Esophagus muscularis mucosa (tissue), 4 donors: ENCODE measurements at places on chromosomes 1 and 21. TPM values are rescaled to one million over a fixed set of nuclear protein-coding genes. Genes with fewer than 3 reads are reported as not detected.
A peak's percentile ranks its signal among the peaks of the same experiment; 100 is the strongest.

- DNase-seq: no peak
These were observed 38.8 kb upstream of the STMN1 start for GRCh38 chr1:25944986-25945385.

GRCh38 chr1:228343191-228343661 is 63.4 kb downstream of the TRIM11 start:
- no peak for DNase-seq

DNA sequence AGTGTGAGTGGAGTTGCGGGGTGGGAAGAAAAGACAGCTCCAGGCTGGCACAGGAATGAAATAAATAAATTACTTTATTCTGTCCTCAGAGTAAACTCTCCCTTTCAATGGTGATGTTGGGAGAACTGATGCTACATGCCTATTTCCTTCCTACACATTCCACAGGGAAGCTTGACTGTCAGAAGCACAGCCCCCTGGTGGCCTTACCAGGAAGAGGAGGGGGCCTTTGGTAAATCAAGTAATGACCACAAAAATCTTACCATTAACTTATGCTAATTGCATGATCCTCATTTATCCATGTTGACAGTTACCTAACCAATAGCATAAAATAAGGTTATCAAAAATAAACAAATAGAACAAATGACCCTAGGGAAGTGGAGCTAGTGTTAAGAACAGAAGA is 605.0 kb upstream of the PKN2 start:
- no peak for DNase-seq

Gene EIF2D
- 40.3 TPM for total RNA-seq

DNA sequence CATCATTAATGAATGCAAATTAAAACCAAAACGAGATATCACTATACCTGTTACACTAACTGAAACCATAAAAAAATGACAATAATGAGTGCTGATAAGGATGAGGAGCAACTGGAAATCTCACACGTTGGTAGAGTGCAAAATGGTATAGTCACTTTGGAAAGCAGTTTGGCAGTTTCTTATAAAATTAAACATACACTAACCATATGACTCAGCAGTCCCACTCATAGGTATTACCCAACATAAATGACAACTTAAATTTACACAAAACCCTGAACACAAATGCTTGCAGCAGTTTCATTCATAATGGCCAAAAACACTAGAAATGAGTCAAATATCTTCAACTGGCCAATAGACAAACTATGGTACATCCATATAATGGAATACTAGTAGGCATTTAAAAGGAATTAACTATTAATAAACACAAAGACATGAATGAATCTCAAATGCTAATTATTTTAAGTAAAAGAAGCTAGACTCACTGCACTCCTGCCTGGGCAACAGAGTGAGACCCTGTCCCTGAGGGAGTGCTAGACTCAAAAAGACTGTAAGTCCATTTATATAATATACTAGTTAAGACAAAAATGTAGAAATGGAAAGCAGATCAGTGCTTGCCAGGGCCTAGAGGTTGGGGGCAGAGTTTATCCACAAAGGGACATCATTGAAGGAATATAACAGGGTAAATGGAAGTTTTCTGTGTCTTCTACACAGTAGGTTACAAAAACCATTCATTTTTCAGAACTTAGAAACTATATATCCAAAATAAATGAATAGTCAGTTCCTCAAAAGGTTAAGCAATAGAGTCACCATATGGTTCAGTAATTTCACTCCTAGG is 77.4 kb downstream of the EIF4G3 start:
- no peak for DNase-seq

DNA sequence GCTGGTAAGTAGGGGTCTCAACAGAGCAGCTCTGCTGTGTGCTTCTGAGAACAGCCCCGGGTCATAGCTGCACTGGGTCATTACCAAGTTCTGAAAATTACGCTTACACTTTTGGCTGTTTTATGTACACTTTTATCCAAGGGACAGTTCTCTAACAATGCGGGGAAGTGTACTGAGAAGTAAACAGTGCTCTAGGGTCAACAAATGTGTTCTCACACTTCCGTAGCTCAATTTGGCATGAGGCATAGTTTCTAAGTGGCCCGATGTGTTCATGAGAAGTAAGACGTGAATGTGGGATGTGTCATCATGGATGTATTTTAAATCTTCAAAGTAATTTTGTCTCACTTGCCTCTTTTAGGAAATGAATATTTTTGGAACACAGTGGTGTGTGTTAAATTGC is 10.9 kb upstream of the VAMP3 start:
- no peak for DNase-seq

Gene SPRR2E
- not detected for total RNA-seq

DNA sequence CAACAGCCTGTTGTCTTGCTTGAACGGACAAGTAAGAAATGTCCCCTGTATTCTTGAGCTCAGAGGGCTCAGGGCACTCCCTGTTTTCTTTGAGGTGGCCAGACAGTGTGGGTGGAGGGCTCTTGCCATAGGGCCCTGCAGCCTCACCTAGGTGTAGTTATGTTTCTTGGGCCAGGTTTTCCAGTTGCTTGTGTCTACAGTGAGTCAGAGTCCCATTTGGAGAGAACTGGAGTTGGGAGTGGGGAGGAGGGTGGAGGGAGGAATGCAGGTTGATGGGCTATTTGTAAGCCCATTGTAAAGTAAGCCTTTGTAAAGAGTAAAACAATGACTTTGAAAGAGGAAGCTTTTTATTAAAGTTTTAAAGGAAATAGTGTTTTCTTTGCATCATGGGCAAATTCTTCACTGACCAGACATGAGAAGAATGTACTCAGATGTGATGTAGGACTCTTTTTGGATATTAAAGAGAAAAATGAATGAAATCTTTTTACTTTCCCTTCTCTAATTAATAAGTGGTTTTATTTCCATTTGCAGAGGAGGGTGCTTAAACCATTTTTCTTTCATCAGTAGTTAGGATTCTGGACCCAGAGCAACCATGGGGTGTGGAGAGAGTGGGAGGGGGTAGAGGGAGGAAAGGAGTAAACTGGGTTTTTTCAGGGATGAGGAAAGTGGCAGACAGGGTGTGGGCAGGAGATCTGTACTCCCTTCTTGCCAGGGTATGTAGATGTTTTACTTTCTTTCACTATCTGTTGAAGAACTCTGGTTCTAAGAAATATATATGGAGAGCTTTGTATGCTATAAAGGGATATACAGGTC is 45.1 kb upstream of the MACF1 start:
- no peak for DNase-seq

Gene NPR1
- 47.2 TPM for total RNA-seq

DNA sequence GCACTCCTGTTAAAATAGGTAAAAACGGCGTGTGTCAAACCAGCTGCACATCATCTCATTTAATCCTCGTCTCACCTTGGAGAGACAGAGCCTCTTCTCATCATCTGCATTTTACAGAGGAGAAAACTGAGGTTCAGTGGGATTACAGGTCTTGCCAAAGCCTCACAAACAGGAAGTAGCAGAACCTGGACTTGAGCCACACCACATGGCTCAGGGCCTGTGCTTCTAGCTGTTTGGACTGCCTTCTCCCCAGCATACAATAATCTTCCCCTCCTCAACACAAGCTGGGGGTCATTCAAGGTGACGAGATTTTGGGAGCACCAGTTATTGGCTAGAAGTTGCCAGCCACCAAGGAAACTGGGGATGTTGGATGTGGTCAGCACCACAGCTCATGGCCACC is 167.9 kb upstream of the ZC3H12A start:
- DNase-seq: no peak

Gene KLHL12
- total RNA-seq: 17.0 TPM

Gene CCT8
- 104 TPM for total RNA-seq

Gene GPR37L1
- 0.69 TPM for total RNA-seq

GRCh38 chr1:231743966-231744365 is 117.4 kb downstream of the DISC1 start:
- DNase-seq: no peak

DNA sequence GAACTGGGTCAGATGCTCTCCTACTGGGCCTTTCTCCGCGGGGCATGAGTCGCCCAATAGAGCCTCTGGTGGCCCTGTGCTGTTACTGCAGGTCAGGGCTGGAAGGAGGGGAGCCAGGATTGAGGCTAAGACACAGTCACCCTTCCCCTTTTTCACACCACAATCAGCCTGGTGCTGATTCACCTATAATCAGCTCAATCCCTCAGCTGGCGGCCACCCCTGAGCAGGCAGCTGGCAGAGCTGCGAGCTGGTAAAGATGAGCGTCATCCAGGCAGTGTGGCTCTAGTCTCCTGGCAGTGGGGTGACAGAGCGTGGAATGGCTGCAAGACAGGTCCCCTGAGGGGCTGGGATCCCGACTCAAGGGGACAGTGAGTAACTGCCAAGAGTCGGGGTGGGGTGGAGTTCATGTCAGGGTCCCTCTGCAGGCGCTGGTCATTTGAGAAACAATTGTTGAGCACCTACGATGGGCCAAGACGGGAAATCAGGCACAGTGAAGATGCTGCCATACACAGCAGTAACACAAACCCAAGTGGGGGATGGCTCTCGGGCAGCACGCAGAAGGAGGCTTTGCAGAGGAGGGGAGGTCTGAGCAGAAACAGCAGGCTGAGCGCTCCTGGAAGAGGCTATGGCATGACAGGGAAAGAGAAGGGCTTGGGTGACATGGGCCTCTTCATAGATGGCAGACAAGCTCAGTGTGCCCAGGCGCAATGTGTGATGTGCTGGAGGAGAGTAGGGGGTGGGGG is 21.8 kb downstream of the ATF3 start:
- DNase-seq: no peak

- DNase-seq: no peak
These were observed 5.8 kb downstream of the SZT2 start for GRCh38 chr1:43395523-43395922.

Gene KIAA1614
- total RNA-seq: 15.4 TPM

- no peak for DNase-seq
These were observed 52.6 kb downstream of the LAMC1 start for GRCh38 chr1:183075861-183076260.

- DNase-seq: peak; percentile 94
These were observed 386.2 kb upstream of the ADGRL2 start for GRCh38 chr1:81414488-81415015.

DNA sequence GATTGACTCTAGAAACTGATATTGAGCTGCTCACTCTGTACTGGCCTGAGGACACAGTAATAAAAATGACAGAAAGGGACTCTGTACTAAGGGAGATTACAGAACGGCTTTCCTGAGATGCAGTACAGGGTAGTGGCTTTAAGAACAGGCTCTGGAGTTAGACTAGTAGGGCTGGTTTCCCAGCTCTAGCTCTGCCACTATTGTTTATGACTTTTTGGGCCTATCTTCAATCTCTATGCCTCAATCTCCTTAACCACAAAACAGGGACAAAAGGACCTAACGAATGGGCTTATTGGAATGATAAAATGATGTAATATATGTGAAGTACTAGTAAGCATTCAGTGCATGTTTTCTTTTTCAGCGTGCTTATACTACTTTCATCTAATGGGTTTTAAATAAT is 1.4 kb downstream of the DEPDC1 start:
- DNase-seq: no peak

Gene NFASC
- 61.9 TPM for total RNA-seq

Gene FAM3B
- not detected for total RNA-seq

GRCh38 chr21:29499734-29500343 is 201.1 kb downstream of the BACH1 start:
- DNase-seq: no peak

- DNase-seq: no peak
These were observed 23.4 kb downstream of the CACNA1E start for GRCh38 chr1:181506563-181507353.

- DNase-seq: no peak
These were observed 34.1 kb downstream of the C8B start for GRCh38 chr1:56931686-56932085.

Gene KCNT2
- total RNA-seq: 16.6 TPM

- no peak for DNase-seq
These were observed 104.8 kb upstream of the ATP1A1 start for GRCh38 chr1:116268211-116268610.

DNA sequence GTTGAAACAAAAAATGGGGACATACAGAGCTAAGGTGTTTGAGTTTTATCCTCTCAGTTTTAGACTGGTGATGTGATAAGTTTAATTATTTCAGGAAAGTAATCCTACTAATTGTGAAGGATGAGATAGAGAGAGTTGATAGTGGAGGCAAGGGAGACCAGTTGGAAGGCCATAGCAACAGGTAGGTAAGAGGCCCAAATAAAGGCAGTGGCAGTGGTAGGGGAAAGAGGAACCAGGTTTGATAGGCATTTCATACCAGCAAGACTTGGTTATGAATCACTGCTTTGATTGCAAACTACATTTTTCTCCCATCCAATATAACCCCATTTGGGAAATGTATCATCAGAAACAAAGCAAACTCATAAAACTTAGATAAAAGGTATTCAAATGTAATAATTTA is 63.1 kb upstream of the SH3GLB1 start:
- no peak for DNase-seq

Gene WNT3A
- total RNA-seq: not detected

Gene C1QTNF12
- total RNA-seq: not detected

DNA sequence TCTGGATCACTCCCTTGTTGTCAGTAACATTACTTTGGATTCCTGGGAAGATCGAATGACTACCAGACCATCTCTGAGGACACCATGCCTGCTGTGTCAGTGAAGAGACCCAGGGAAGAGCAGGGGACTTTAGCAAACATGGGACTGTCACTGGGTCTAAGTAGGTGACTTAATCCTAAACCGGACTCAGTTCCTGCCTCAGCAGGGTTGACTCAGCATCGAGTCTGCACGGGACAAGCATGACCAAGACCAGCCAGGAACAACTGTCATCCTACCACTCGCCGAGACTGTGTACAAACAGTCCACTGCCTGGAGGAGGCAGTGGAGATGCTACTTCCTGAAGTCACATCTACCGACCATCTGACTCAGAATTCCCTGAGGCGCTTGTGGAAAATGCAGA is 53.2 kb upstream of the RAB4A start:
- no peak for DNase-seq

Gene SH2D2A
- total RNA-seq: 0.84 TPM

GRCh38 chr1:204677864-204678263 is 7.7 kb downstream of the LRRN2 start:
- no peak for DNase-seq

DNA sequence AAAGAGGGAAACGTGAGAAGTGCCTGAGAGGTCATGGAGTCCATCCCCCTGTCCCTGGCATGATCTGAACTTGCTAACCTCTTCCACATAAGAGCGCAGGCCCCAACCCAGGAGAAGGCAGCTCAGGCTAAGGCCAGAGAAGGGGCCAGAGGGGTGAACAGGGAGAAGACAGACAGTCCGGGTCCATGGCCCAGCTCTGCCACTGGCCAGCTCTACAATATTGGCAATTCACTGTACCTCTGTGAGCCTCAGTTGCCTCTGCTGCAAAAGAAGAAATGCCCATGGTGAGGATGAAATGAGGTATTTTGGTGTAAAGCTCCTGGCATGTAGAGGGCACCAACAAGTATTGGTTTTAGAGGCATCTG is 72.3 kb downstream of the CAMK2N1 start:
- DNase-seq: no peak
